ENCODE measurements at places on chromosomes 3 and 15. TPM values are rescaled to one million over a fixed set of nuclear protein-coding genes. Genes with fewer than 3 reads are reported as not detected.

Gene ATP8B4
- total RNA-seq = 16.5 TPM

Gene CX3CR1
- total RNA-seq = 18.5 TPM

Gene PLSCR5
- not detected for total RNA-seq

Gene SLC24A1
- total RNA-seq = 12.4 TPM

Gene ERC2
- 1.7 TPM for total RNA-seq

Gene DLEC1
- 4.8 TPM for total RNA-seq

Gene BFSP2
- total RNA-seq = not detected

Gene LSAMP
- total RNA-seq = 5.3 TPM

Gene GOLGA6A
- 0.98 TPM for total RNA-seq

Gene CASR
- total RNA-seq = not detected

Gene MCF2L2
- total RNA-seq = 2.6 TPM

Gene TTC23
- total RNA-seq = 26.7 TPM

Gene GRM2
- 0.40 TPM for total RNA-seq

Gene NBEAL2
- total RNA-seq = 44.0 TPM

Gene NMNAT3
- total RNA-seq = 8.6 TPM

Gene CCR5
- total RNA-seq = 3.6 TPM

Gene ISY1
- 31.9 TPM for total RNA-seq

Gene SAMD7
- not detected for total RNA-seq

Gene GXYLT2
- 22.7 TPM for total RNA-seq

Gene ELL3
- 5.6 TPM for total RNA-seq

Gene IMPG2
- 0.22 TPM for total RNA-seq

Gene PIGZ
- total RNA-seq = 5.4 TPM

Gene THRB
- total RNA-seq = 13.2 TPM

Gene EHD4
- 27.3 TPM for total RNA-seq

Gene PARP15
- total RNA-seq = 3.3 TPM

Gene MFSD1
- 54.6 TPM for total RNA-seq

Gene MKRN2OS
- total RNA-seq = not detected

Gene TRPC1
- 30.4 TPM for total RNA-seq

Gene WDR93
- not detected for total RNA-seq

Gene GOLGA6L4
- total RNA-seq = 9.4 TPM

Gene WDR76
- 5.1 TPM for total RNA-seq

Gene C3orf85
- total RNA-seq = not detected

Gene CLEC3B
- 105 TPM for total RNA-seq

Gene PRTG
- 4.9 TPM for total RNA-seq

Gene CPA3
- 10.3 TPM for total RNA-seq

Gene CCDC39
- total RNA-seq = 0.58 TPM

Gene ANKRD63
- total RNA-seq = not detected

Gene DCLK3
- total RNA-seq = 57.7 TPM

Gene LRTM1
- not detected for total RNA-seq

Gene LRIG1
- 50.8 TPM for total RNA-seq

Gene NANOGP8
- 0.98 TPM for total RNA-seq

Gene IRAK2
- total RNA-seq = 6.4 TPM

Gene AHSG
- not detected for total RNA-seq

Gene MFGE8
- 334 TPM for total RNA-seq

Gene FRMD5
- total RNA-seq = 6.7 TPM

Gene TGM5
- not detected for total RNA-seq

Gene DNAJC19
- 51.8 TPM for total RNA-seq

Gene TRH
- not detected for total RNA-seq

Gene MIX23
- total RNA-seq = 28.1 TPM

Gene ZNF80
- not detected for total RNA-seq

Gene UTS2B
- total RNA-seq = 0.89 TPM

Gene LCMT2
- 6.9 TPM for total RNA-seq

Gene CPLX3
- total RNA-seq = not detected

Gene AP4E1
- 11.9 TPM for total RNA-seq

Gene CFAP100
- 1.5 TPM for total RNA-seq

Gene IGDCC3
- total RNA-seq = not detected

All from sciatic nerve (tissue), 2 donors.